Lung (tissue), 17 donors: ENCODE measurements at places on chromosomes 11 and 22. TPM values are rescaled to one million over a fixed set of nuclear protein-coding genes. Genes with fewer than 3 reads are reported as not detected.

DNA sequence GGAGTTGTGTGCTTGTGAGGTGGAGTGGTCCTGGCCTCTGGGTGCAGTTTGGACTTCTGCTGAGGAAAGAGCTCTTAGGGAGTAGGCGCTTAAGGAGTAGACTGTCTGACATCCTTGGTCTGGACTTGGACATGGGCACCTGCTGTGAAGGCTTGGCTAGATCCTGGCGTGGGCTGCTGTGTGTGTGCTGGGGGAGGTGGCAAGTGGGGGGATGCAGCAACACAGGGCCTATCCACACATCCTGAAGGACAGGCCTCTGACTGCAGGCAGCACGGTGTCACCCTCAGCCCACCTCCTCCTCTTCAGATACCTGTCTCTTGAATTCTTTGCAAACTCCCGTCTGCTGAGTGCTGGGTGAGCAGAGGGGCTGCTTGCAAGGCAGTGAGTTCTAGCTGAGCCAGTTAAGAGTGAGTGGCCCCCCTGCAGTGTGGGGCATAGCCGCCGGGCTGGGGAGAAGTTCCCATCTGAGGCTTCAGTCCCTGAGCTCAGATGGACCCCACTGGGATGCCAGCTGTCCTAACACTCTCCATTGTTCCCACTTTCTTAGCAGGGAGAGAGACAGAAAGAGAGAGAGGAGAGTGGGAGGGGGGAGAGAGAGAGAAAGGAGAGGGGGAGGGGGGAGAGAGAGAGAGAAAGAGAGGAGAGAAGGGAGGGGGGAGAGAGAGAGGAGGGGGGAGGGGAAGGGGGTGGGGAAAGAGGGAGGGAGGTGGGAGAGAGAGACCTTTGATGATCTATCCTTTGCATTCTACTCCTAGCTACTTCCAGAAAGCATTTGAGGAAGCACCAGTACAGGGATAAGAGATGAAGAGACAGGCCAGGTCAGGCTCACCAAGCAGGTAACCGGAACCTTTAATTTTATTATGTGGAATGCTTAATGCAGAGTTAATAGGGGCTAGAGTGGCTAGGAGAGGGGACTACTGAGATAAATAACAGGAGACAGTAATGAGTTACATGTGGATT, 12.6 kb downstream of the SOX10 start:
- H3K4me3 ChIP-seq, result no peak overlapping the region
- no peaks in the 10 kb centered on the region for H3K4me1 ChIP-seq
- no peak for DNase-seq
- peaks cover 3% of the 10 kb centered on the region for H3K36me3 ChIP-seq
- no peak overlapping the region for H3K27ac ChIP-seq

- no peak for DNase-seq
- H3K36me3 ChIP-seq, result peaks cover 8% of the 10 kb centered on the region
- H3K27ac ChIP-seq, result peak overlapping the region; percentile 78
- H3K4me1 ChIP-seq, result peaks cover 8% of the 10 kb centered on the region
- peak overlapping the region; percentile 81 for H3K4me3 ChIP-seq
Observed at GRCh38 chr22:28742562-28742962, 723 bp downstream of the HSCB start.

GRCh38 chr11:97544431-97544830, 1154.6 kb downstream of the JRKL start:
- no peak for DNase-seq
- no peak overlapping the region for H3K27ac ChIP-seq
- no peaks in the 10 kb centered on the region for H3K27me3 ChIP-seq
- no peaks in the 10 kb centered on the region for H3K4me1 ChIP-seq
- no peaks in the 10 kb centered on the region for H3K36me3 ChIP-seq

- no peaks in the 10 kb centered on the region for H3K4me1 ChIP-seq
- no peak overlapping the region for H3K4me3 ChIP-seq
- no peaks in the 10 kb centered on the region for H3K36me3 ChIP-seq
- no peaks in the 10 kb centered on the region for H3K27me3 ChIP-seq
Observed at GRCh38 chr11:106697058-106697457, 321.2 kb downstream of the GUCY1A2 start.

DNA sequence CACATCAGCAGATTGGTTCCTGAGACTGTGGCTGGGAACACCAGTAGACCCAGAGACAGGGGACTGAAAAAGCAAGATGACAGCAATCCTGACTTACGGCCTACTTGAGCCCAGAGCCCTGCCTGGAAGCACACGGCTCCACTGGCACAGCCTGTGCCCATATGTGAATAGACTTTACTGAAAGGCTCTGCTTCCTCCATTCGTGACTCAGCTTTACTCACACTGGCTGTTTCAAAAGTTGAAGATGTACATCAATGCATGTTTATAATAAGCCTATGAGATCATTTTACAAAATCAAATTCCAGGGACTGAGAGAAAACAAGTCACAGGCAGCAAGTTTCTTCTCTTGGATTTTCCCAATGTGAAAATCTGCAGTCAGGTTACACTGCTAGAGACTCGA, 134.6 kb upstream of the TEAD1 start:
- H3K27ac ChIP-seq, result no peak overlapping the region
- H3K4me1 ChIP-seq, result no peaks in the 10 kb centered on the region
- no peaks in the 10 kb centered on the region for H3K27me3 ChIP-seq
- no peak for DNase-seq
- no peak overlapping the region for H3K4me3 ChIP-seq

DNA sequence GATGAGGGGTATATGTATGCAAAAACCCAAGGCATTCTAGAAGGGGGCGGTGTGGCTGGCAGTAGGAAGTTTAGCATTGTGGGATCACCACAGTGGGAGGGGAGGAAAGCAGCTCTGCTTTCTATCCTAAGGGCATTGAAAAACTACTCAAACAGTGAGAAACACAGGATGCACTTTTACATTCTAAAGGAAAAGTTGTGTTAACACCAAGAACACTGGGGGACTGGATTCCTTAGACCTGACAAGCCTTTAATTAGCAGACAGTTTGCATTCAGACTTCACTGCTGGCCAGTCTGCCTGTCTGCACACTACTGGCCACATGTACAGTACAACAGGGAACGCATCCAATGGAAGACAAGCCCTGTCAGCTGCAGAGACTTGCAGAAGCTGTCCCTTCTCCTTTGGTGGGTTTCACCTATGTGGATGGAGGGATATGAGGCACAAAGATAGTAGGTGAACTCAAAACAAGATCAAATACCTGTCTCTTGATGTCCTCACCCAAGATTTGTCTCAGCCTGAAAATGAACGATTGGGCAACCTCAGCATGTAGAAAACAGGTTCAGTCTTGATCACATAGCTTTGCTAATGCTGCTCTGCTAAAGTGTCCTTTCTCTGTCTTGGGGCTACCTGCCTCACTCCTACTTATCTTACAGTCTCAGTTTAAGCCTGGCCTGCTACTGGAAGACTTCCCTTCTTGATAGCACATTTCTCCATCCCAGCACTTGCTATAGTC, 64.8 kb downstream of the TENM4 start:
- H3K27ac ChIP-seq, result no peak overlapping the region
- H3K4me1 ChIP-seq, result no peaks in the 10 kb centered on the region
- no peak overlapping the region for H3K4me3 ChIP-seq
- no peaks in the 10 kb centered on the region for H3K36me3 ChIP-seq

DNA sequence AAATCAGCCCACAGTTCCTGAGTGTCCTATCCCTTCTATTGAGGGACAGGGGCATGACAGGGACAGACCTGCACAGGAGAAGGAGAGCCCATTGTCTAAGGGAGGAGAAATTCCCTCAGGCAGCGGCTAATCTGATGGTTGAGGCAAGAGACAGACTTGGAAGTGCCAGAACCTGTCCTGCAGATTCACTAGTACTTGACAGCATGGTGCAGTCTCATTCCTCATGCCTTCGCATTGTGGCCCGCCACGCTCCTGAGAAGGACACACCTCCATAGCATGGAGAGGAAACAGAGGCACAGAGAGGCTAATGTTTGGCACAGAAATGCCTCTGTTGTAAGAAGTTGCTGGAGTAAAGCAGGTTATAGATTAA, 3.2 kb downstream of the P2RY6 start:
- DNase-seq, result no peak
- no peaks in the 10 kb centered on the region for H3K27me3 ChIP-seq
- H3K27ac ChIP-seq, result no peak overlapping the region
- H3K4me3 ChIP-seq, result no peak overlapping the region
- H3K36me3 ChIP-seq, result no peaks in the 10 kb centered on the region

GRCh38 chr22:47006433-47006832, 244.0 kb downstream of the TBC1D22A start:
- no peak overlapping the region for H3K27ac ChIP-seq
- no peak overlapping the region for H3K4me3 ChIP-seq
- H3K27me3 ChIP-seq, result no peaks in the 10 kb centered on the region
- H3K4me1 ChIP-seq, result no peaks in the 10 kb centered on the region
- DNase-seq, result peak; percentile 2

GRCh38 chr11:46277313-46277621, 195 bp upstream of the CREB3L1 start:
- peak overlapping the region; percentile 49 for H3K4me3 ChIP-seq
- peak; percentile 83 for DNase-seq
- H3K27me3 ChIP-seq, result no peaks in the 10 kb centered on the region
- no peak overlapping the region for H3K27ac ChIP-seq
- H3K36me3 ChIP-seq, result peaks cover 3% of the 10 kb centered on the region

DNA sequence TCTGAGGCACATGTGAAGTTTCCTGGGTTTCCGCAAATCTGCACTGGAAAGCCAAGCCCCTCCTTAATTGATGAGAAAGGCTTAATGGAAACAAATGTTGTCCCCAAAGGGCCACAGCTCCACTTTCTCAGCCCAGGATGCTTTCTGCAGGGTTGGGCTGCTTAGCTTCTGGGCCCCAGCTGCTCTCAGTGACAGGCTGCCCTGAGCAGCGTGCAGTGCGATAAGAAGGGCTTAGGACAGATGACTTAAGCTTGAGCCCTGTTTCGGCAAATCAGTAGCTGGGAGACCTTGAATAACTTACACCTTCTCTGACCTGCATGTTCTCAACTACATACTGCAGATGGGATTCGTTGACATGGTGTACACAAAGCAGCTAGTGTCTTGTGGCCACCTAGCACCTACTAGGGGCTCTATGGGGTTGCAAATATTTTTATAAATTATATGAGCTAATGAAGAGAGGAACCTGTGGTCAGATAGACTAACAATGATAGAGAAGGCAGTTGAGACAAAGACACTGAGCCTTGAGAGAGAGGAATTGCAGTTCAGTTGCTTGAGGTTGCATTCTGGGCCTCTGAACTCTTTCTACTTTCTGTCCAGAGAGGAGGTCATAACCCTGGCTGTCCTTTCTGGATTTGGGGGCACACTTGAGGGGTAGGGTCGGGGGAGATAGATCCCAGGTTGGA, 11.5 kb downstream of the STX3 start:
- no peaks in the 10 kb centered on the region for H3K36me3 ChIP-seq
- H3K4me1 ChIP-seq, result no peaks in the 10 kb centered on the region
- no peak overlapping the region for H3K27ac ChIP-seq

DNA sequence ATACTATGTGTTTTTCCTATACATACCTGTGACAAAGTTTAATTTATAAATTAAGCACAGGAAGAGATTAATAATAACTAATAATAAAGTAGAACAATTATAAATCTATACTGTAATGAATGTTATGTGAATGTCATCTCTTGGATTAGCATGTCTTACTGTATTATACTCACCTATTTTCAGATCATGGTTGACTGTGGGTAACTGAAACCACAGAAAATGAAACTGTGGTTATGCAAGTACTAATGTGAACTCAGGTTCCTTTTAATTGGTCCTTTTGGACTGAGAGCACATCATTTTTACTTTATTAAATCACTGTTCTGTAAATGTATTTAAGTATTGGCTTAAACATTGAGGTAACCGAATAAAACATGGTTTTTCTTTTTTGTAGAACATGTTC, 108.8 kb downstream of the PPP6R3 start:
- H3K27me3 ChIP-seq, result no peaks in the 10 kb centered on the region
- no peak for DNase-seq

- peaks cover 1% of the 10 kb centered on the region for H3K36me3 ChIP-seq
- H3K4me3 ChIP-seq, result no peak overlapping the region
- no peak for DNase-seq
Observed at GRCh38 chr11:9825315-9825714, 161.4 kb downstream of the SWAP70 start.

DNA sequence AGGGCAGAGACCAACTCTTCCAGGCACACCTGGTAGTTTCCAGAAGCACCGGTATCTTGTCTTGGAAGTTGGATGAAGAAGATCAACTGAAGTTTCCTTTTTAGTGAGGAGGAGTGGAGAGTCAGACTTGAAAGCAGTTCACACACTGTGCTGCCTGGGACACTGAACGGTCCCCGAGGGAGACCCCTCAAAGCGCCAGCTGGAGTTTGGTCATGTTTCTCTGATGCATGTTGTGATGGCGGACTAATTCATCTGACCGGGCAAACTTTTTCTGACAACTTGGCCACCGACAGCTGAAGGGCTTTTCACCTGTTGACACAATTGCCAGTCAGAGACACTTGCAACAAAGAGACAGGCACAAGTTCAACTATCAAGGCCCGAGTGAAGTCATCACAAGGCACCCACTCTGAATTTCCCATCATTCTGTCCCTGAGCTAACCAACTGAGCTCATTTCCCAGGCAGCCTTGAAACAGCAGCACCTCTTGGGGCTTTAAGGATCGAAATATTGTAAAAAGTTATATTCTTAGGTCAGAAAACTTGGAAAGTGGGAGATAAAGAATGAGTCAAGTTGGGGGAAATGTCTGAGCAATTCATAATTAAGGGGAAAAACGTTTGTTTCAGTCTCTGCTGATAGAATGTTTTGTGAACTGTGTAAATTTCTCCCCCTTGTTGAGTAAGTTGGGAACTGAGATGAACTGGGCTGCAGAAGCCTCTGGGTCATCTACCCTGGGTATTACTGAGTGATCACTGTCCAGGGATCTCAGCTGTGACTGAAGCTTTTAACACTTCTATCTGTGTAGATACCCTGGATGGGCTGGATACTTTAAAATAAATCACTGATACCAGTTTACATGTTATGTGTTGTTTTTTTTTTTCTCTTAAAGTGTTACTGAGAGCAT, 46.2 kb downstream of the WT1 start:
- no peak overlapping the region for H3K27ac ChIP-seq
- no peak overlapping the region for H3K4me3 ChIP-seq

DNA sequence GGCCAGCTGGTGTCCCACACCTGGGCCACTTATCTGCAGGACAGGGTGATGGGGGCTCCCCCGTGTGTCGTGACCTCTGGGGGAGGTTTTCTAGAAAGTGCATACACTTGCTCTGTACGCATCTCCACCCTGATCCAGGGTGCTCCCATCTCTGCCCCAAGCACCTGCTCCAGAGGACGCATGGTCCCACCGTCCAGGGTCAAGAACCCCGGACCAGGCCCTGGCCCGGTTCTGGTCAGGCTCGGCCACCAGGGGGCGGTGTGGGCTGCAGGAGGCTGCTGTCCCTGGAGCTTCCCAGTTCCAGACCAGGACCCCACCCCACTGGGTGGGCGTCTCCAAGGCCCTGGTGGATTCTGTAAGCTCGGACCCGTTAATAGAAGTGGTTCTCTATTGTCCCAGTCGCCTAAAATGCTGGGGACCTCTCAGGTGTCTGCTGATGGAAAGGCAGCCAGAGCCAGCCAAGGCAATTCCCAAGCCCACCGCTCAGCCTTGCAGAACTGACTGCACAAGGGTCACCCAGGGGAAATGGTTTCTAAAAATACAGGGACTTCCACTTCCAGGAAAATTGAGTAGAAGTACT, 34.7 kb upstream of the SEPTIN5 start:
- H3K27ac ChIP-seq, result no peak overlapping the region
- no peak for DNase-seq
- H3K4me1 ChIP-seq, result peaks cover 6% of the 10 kb centered on the region
- no peak overlapping the region for H3K4me3 ChIP-seq
- no peaks in the 10 kb centered on the region for H3K36me3 ChIP-seq

Gene GVQW3
- 7.0 TPM for total RNA-seq

Gene SLC25A45
- 7.3 TPM for total RNA-seq

Gene TESMIN
- 1.8 TPM for total RNA-seq

Gene CPT1B
- 5.7 TPM for total RNA-seq

Gene SPI1
- 27.6 TPM for total RNA-seq

Gene CHST1
- total RNA-seq, result 1.8 TPM

Gene TRIM48
- not detected for total RNA-seq

Gene VPREB3
- total RNA-seq, result not detected

Gene RIBC2
- 8.1 TPM for total RNA-seq

Gene LRRC4C
- total RNA-seq, result 5.3 TPM

Gene SCN4B
- total RNA-seq, result 5.2 TPM
